Fibroblast of lung (primary cell): ENCODE measurements at places on chromosomes 11 and 22. TPM values are rescaled to one million over a fixed set of nuclear protein-coding genes. Genes with fewer than 3 reads are reported as not detected.
A peak's percentile ranks its signal among the peaks of the same experiment; 100 is the strongest.

CFAP300 gene
- 5.6 and 6.4 TPM in 2 replicates for polyA plus RNA-seq

DNA sequence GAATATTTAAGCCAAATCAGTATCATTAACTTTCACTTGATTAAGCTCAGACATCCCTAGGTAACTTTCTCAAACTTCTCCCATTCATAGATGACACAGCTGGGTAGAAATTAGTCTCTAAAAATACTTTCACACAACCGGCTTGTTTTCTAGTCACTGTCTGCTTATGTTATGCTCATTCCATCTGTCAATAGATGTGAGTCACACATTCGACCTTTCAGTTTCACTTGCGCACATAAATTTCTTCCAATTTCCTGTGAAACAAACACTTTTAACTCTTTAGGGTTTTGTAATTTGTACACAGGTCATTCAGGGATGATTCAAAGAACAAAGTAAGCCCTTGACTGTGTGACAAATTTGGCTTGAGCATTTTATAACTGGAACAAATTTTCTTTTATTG, 723.0 kb downstream of the KCNA4 start:
- no peak overlapping the region for H3K27ac ChIP-seq
- H3K27me3 ChIP-seq = no peaks in the 10 kb centered on the region
- peak; percentile 72 for DNase-seq

NUDT8 gene
- polyA plus RNA-seq = 0.90 and 1.6 TPM in 2 replicates

GRCh38 chr11:70487756-70488155, 89.4 kb downstream of the CTTN start:
- no peak for DNase-seq
- H3K36me3 ChIP-seq = no peaks in the 10 kb centered on the region
- no peak overlapping the region for H3K4me3 ChIP-seq
- H3K4me1 ChIP-seq = peaks cover 2% of the 10 kb centered on the region

SLC15A3 gene
- polyA plus RNA-seq = 5.8 and 10.5 TPM in 2 replicates

DNA sequence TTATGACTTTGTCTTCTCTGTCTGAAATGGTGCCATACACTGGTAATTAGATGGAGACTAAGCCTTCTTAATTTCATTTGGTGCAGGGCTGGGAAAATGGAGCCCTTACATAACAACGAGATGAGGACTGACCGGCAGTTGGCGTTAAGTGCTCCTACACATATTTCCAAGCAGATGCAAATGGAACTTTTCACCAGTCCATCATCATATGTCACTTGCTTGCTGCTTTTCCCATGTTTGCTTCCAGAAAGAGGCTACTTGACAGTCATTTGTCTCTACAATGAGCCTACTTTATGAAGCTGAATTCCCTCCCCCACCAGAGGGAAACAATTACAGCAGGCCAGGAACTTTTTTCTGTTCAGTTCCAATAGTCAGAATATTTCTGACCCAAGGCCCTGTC, 32.6 kb downstream of the SVIP start:
- H3K27me3 ChIP-seq = no peaks in the 10 kb centered on the region
- no peaks in the 10 kb centered on the region for H3K4me1 ChIP-seq
- no peak overlapping the region for H3K27ac ChIP-seq

NAA40 gene
- polyA plus RNA-seq = 19.1 and 19.7 TPM in 2 replicates

- peak; percentile 95 for DNase-seq
- peaks cover 4% of the 10 kb centered on the region for H3K4me1 ChIP-seq
- no peak overlapping the region for H3K27ac ChIP-seq
- no peaks in the 10 kb centered on the region for H3K36me3 ChIP-seq
- no peaks in the 10 kb centered on the region for H3K27me3 ChIP-seq
Measured at GRCh38 chr11:115616971-115617370, 112.8 kb upstream of the CADM1 start.

A4GALT gene
- polyA plus RNA-seq = 6.8 and 9.3 TPM in 2 replicates
